ENCODE measurements at places on chromosomes 13 and 19.

GRCh38 chr19:50567052-50567841 lies 988 bp downstream of the LRRC4B start:
- DNase-seq: no peak

GRCh38 chr19:58531034-58531840 lies 11.6 kb upstream of the ZBTB45 start:
- DNase-seq: peak; percentile 0

DNA sequence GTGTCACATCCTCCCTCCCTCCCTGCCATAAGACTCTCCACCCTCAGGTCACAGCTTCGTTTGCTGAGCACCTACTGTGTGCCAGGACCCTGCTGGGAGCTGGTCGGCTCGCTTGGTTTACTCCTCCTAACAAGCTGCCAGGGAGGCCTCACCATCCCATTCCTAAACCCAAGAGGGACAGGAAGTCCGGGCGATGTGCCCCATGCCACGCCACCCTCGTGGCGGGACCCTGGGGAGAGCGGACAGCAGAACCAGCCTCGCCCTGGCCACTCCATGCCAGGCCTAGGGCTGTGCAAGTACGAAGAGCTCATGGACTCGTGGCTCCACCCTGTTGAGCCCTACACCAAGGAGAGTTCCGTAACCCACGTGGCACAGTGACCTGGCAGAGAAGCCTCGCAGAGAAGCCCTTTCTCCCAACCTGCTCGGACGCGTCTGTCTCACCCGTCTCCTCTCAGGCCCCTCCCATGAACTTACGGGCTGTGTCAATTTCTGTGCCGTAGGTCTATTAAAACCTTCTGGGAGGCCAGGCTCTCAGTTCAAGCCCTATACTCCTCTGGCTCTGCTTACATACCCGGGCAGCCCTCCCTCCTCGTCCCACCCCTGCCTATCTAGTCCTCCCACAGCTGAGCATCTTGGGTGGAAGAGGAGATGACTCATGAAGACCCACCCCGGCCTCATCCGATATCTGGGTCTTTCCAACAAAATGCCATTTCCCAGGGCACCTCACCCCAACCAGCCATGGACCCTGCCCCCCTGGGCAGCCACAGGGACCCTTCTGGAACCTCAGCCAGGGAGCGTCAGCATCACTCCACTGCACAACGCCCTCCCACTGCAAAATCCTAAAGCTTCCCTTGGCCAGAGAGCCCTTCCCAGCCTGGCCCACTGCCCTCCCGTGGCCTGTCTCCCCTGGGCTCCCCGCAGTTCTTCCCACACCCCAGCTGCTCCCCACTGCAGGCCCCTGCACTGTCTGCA lies 2.6 kb downstream of the UBXN6 start:
- peak; percentile 96 for DNase-seq

DNA sequence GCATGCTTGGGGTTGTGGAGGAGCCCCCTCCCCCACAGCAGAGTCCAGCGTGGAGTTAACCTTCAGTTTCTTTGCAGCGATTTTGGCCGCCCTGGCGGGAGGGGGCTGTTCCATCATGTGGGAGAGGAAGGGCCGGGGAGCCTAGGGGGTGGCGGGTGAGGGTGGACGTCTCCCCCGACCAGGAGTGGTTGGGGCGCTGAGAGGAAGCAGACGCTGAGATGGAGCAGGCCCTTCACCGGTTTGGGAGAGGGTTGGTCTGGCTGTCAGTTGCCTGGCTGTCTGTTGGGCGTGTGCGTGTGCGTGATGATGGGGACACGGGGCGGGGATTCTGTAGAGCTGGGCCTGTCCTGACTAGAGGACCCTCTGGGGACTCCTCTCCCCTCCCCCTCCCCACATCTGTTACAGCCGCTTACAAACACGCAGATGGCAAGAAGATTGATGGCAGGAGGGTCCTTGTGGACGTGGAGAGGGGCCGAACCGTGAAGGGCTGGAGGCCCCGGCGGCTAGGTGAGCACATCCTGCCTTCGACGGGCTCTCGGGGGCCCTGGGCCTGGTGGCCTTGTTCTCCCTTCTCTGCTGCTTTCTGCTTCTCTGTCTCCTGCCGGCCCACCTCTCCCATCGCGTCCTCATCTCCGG lies 9.8 kb upstream of the LIN7B start:
- DNase-seq: no peak

DNA sequence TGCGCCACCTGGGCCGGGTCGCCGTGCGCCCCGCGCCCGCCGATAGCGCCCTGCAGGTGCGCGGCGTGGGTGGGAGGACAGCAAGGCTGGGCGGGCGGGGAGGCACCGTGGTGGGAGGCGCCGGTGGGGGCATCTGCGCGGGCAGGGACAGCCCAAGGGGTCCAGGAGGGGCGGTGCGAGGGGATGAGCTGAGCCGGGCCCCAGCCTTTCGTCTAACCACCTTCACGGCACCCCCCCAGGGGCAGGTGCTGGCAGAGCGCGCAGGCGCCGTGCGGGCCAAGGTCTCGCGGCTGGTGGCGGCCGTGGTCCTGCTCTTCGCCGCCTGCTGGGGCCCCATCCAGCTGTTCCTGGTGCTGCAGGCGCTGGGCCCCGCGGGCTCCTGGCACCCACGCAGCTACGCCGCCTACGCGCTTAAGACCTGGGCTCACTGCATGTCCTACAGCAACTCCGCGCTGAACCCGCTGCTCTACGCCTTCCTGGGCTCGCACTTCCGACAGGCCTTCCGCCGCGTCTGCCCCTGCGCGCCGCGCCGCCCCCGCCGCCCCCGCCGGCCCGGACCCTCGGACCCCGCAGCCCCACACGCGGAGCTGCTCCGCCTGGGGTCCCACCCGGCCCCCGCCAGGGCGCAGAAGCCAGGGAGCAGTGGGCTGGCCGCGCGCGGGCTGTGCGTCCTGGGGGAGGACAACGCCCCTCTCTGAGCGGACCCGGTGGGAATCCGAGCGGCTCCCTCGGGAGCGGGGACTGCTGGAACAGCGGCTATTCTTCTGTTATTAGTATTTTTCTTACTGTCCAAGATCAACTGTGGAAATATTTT lies 3.1 kb downstream of the KISS1R start:
- peak; percentile 65 for DNase-seq

DNA sequence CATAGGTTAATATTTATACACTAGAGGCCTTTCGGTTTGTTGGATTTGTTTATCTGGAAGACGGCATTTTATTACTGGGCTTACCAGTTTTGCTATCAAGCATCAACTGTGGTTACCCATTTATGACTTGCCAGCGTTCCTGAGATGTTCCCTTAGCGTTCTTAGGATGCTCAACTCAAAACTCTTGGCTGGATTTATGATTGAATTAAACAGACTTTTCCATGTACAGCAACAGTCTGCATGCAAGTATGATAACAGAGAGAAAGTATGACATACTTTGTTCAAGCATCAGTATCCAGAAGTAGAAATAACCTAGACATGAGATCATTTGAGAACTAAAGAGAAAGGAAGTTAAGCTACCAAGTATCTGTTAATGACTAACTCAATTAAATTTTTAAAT lies 29.9 kb upstream of the RNF113B start:
- no peak for DNase-seq

GRCh38 chr13:44591316-44591715 lies 15.2 kb upstream of the TSC22D1 start:
- DNase-seq: peak; percentile 30

GRCh38 chr13:44374348-44374712 lies 706 bp downstream of the SERP2 start:
- no peak for DNase-seq

DNA sequence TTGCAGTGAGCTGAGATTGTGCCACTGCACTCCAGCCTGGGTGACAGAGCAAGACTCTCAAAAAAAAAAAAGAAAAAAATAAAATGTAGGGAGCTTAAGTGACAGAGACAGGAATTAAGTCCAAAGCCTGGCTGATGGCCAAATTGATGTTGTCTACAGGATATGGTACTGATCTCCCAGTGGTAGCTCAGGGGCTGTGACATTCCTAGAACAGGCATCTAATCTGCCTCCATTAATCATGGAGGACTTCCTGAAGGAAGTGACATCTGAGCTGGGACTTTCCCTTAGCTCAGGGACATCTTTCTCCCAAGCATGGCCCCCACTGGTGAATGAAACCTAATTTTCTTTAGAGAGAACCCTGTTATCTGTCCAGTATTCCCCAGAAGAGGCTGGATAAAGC lies 11.4 kb upstream of the EDDM13 start:
- DNase-seq: no peak

DNA sequence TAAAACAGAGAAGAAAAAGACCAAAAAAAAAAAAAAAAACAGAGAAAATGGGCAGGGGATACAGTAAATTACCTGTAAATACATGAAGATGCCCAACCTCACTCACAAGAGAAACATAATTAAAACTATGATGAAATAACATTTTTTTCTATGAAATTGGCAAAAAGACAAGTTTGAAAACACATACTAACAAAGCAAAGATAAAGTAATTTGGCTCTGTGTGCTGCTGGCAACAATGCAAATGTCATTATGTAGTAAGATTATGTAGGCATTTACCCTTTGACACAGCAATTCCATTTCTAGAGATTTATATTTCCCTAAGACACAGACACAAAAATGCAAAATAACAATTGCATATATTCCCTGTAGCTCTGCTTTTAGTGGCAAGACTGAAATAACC lies 20.2 kb downstream of the ZC3H13 start:
- DNase-seq: no peak

DNA sequence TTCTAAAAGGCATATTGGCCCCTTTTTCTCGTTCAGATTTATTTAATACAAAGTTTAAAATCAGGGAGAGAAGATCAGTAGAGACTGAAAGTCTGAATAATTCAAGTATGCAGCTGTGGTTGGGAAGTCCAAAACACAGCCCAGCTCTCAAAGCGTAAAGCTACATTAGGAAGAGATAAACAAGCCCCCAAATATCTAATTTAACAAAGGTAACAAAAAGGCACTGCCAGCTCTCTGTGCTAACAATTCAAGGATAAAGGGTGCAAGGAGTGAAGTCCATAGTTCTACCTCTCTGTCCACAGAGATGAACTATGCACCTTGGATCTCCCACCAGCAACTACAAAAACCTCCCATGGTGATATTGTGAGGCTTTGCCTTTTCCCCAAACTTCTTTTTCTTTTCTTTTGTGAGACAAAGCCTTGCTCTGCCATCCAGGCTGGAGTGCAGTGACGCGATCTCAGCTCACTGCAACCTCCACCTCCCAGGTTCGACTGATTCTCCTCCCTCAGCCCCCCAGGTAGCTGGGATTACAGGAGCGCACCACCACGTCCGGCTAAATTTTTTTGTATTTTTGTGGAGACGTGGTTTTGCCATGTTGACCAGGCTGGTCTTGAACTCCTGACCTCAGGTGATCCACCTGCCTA lies 104.4 kb downstream of the LHFPL6 start:
- no peak for DNase-seq

DNA sequence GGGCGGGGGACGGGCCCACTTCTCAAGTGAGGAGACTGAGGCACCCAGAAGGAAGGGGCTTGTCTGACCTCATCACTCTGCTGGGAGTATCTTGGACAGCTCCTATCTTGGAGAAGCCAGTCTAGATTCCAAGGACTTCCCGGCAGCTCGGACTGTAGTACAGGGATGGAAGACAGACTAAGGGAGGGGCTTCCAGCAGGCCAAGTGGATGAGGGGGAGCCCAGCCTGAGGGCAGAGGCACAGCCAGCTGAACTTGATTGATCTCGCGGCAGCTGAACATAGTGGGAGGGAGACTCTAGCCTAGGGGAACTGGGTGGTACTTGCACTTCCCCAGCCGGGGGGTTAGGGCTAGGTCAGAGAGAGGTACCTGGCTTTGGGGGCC lies 711 bp downstream of the CILP2 start:
- DNase-seq: no peak

GRCh38 chr13:20230913-20231838 lies 943 bp downstream of the GJB6 start:
- DNase-seq: no peak

DNA sequence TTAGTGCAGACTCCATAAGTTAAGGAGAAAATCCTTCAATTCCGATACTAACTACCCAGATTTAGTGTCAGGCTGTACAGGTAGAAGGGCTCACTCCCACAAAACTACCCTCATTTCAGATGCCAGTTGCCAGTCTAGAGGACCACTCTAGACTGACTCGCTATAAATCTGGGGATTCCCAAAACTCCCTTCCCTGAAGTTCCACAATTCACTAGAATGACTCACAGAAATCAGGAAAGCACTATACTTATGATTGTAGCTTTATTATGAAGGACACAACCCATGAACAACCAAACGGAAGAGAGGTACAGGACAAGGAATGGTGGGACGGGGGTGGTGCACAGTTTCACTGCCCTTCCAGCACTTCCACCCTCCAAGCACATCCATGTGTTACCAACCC lies 321.2 kb downstream of the DIAPH3 start:
- no peak for DNase-seq

- DNase-seq: no peak
Observed at GRCh38 chr13:20128459-20128931, 32.4 kb downstream of the GJA3 start.

DNA sequence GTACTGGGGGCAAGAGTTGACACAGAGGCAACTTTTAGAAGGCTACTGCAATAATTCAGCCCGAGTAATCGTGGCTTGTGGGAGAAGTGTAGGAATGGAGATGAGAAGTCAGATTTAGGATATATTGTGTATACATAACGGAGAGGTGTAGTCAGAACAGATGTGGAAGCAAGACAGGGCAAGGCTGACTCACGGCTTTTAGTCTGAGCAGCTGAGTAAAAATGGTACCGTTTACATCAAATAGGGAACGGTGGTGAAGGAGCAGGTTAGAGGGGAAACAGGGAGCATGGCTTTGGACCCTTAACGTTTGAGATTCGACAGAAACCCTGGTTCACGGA lies 796 bp upstream of the LSM14A start:
- DNase-seq: no peak

DNA sequence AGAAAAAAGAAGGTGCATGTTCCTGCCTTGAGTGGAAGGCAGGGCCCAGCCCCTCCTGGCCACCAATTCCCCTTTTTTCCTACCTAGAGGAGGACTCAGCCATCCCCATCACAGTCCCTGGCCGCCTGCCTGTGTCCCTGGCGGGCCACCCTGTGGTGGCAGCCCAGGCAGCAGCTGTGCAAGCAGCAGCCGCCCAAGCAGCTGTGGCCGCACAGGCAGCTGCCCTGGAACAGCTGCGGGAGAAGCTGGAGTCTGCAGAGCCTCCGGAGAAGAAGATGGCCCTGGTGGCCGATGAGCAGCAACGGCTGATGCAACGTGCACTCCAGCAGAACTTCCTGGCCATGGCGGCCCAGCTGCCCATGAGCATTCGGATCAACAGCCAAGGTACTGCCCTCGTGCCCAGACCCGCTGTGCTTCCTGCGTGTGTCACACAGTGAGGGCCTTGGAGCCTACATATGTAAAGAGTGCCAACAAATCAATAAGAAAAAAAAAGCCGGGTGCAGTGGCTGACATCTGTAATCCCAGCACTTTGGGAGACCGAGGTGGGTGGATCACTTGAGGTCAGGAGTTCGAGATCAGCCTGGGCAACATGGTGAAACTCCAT lies 17.6 kb upstream of the WDR18 start:
- no peak for DNase-seq

DNA sequence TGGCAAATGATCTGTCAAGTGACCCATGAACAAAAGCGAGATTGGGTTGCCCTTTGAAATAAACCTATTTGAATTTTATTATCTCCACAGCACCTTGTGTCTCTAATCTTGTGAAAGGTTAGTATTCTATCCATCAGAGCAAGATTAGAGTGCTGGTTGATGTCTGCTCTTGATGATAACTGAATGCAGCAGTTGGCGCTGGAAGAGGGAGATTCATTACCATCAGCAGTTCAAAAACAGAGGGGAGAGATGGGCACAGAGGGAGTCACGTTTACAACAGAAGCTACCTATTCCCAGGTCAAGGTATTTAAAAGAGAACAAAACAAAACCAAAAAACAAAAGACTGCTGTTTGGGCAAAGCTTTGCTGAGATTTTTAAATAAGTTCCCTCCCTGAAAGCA lies 588.1 kb downstream of the GPC6 start:
- no peak for DNase-seq

GRCh38 chr13:45511310-45512097 lies 46.8 kb downstream of the COG3 start:
- peak; percentile 86 for DNase-seq

GRCh38 chr19:8421484-8422461 lies 8.7 kb downstream of the MARCHF2 start:
- no peak for DNase-seq

Measured in hematopoietic multipotent progenitor cell treated with erythropoietin and hydrocortisone succinate and interleukin-3 and kit ligand, for 6 days (in vitro differentiated cells).